ENCODE measurements at places on chromosomes 2 and 18. TPM values are rescaled to one million over a fixed set of nuclear protein-coding genes. Genes with fewer than 3 reads are reported as not detected.

DNA sequence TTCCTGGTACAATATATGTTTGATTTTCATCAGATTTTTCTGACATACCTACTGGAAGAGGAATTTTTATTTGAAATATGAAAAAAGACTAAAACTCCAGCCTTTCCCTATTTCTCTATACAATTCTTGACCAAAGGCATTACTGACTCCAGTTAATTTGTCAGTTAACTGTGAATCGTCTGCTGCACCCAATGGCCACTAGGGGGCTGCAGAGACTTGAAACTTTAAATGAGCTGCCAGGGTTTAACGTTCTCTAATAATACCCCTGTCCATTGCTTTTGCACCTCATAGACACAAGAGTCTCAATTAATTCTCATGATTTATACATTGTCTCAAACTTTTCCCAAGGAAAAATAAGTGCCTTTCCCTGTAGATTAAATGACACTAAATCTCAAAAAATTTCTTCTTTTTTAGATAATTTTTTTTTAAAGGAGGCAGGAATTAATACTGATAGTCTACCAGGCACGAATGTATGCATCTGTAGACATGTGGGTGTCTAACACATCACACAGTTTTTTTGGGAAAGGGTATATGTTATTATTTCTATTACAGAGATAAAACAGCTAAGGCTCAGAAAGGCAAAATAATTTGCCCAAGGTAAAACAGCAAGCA lies 1.8 kb upstream of the ALK start:
- peak; percentile 49 for DNase-seq

DNA sequence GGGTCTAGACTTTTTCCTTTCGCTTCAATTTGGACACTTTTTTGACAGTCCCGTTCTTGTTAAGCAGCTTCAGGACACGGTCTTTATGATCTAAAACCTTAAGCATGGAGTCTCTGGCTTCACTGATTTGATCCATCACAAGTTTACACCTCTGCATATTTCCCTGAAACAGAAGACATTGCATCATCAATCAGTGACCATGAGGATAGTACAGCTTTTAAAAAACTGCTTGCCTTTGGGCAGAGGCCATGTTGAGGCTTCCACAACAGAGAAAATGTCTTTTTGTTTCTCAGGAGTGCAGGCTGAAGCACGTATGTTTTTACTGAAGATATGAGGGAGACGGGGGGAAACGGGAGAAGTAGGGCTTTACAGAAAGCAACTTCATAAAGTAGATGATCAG lies 56.2 kb upstream of the AMMECR1L start:
- DNase-seq, result no peak

ELOA2 gene
- polyA plus RNA-seq, result 0.22 TPM

HOXD8 gene
- 42.4 TPM for polyA plus RNA-seq

GRCh38 chr2:11602563-11603204 lies 67.3 kb downstream of the NTSR2 start:
- DNase-seq, result no peak

DNA sequence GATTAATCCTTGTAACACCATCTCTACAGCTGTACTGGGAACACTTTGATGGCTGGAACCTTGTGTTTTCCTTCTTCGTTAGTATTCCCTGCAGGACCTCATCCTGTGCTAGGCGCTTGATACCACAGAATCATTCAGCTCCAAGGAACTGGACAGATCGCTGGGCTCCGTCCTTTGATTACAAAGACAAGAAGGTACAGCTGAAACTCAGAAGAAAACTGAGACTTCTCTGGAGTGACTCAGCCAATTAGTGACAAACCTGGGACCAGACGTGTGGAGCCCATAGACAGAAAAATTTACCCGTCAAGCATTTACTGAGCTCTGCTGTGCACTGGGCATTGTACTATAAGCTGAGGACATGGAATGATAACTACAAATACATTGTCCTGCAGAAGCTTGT lies 67.3 kb downstream of the NCKAP5 start:
- DNase-seq, result no peak

DNA sequence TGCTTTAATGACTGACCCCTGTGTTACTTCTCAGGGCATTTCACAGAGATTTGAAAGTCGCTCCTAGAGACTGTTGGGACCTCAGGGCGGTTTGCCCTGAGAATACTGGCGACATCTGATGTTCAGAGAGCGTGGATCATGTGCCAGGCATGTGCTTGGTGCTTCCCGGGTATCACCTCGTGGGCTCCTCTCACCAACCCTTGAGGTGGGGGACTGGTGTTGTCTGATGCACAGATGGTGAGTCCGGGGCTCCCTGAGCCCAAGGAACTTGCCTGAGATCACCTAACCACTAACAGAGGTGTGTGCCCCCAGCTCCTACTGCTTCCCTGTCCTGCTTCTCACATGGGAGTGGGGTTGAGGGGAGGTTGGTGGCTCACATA lies 16.2 kb downstream of the ATOH8 start:
- no peak for DNase-seq

GRCh38 chr2:196101325-196101991 lies 32.8 kb upstream of the DNAH7 start:
- no peak for DNase-seq

GRCh38 chr2:7031547-7032245 lies 114.5 kb downstream of the RNF144A start:
- no peak for DNase-seq

DNA sequence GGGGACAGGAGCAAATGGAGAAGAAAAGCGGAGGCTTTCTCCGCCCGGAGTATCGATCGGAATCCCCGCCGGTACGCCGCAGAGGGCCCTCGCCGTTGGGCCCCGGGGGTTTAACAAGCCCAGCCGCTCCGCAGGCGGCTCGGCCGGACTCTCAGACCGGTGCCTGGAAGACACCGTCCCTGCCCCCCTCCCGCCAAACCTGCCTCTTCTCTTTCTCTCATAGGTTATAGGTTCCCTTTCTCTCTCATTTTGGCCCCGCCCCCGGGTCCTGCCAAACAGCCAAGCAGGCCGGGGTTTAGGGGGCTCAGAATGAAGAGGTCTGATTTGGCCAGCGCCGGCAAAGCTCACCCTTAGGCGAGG lies 4.4 kb downstream of the ONECUT2 start:
- no peak for DNase-seq

DNA sequence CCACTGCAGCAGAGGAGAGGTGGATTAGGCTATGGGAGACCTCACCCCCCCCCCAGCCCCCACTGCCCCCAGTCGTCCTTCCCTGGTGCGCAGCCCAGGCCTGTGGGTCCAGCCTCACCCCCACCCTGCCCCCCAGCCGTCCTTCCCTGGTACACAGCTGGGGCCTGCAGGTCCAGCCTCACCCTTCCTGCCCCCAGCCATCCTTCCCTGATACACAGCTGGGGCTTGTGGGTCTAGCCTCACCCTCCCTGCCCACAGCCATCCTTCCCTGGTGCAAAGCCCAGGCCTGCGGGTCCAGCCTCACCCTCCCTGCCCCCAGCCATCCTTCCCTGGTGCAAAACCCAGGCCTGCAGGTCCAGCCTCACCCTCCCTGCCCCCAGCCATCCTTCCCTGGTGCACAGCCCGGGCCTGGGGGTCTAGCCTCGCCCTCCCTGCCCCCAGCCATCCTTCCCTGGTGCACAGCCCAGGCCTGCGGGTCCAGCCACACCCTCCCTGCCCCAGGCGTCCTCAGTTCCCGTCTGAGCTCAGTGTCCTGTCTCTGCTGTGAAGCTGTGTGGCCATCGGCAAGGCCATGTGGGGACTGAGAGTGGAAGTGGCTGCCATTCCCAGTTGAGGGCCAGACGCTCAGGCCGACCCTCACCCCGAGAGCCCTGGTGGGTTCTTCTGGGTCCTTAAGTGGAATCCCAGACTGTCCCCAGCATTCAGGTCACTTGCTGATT lies 86.8 kb upstream of the SNTG2 start:
- DNase-seq, result no peak

ZNF532 gene
- polyA plus RNA-seq, result 69.8 TPM

- no peak for DNase-seq
Measured at GRCh38 chr2:103605071-103605780, 843.4 kb downstream of the TMEM182 start.

DPYSL5 gene
- polyA plus RNA-seq, result 11.1 TPM

- DNase-seq, result no peak
Measured at GRCh38 chr2:127621981-127622431, 23.9 kb upstream of the GPR17 start.

DNA sequence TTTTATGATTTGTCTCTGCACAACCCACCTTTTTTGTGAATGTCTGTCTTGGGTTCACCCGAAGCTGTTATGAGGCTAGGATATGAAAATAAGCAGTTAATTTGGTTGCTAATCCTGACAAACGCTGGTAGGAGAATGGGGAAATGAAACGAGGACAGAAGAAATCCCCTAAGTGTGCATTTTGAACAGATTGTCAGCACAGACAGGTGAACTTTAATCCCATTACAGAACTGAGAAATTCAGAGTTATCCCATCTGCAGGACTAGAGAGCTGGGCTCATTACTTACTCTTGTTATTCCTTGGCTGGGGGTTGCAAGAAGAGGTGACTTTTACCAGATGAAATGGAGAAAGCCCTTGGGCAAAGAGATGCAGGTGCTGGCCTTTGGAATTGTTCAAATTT lies 123.3 kb upstream of the NYAP2 start:
- DNase-seq, result no peak

DNA sequence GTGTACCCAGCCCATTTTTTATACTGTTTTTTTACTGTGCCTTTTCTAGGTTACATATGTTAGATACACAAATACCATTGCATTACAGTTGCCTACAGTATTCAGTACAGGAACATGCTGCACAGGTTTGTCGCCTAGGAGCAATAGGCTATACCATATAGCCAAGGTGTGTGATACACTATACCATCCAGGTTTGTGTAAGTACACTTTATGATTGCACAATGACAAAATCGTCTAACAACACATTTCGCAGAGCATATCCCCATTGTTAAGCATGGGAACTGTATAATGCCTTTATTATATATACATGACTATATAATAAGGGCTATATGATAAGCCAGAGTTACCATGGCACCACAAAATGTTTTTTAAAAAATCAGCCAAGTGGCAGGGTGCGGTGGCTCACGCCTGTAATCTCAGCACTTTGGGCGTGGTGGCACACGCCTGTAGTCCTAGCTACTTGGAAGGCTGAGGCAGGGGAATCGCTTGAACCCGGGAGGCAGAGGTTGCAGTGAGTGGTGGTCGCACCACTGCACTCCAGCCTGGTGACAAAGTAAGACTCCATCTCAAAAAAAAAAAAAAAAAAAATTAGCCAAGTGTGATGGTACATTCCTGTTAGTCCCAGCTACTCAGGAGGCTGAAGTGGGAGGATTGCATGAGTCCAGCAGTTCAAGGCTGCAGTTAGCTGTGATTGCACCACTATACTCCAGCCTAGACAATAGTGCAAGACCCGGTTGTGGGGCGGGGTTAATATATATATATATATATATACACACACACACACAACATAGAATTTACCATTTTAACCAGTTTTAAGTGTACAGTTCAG lies 2.8 kb upstream of the CENPA start:
- DNase-seq, result no peak

GRCh38 chr18:48798334-48799245 lies 152.2 kb downstream of the SMAD7 start:
- no peak for DNase-seq

GRCh38 chr18:35153609-35154272 lies 87.1 kb upstream of the ZNF397 start:
- DNase-seq, result no peak

DNA sequence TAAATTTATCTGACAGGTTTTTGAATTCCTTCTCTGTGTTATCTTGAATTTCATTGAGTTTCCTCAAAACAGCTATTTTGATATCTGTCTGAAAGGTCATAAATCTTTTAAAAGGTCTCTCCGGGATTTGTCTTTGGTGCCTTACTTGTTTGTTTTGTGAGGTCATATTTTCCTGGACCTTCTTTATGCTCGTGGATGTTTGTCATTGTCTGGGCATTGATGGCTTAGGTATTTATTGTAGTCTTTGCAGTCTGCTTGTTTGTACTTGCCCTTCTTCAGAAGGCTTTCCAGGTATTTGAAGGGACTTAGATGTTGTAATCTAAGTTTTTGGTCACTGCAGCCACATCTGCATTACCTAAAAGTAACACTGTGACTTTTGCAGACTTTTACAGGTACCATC lies 355.2 kb downstream of the PARD3B start:
- DNase-seq, result no peak

GRCh38 chr2:28381225-28382180 lies 11.2 kb upstream of the FOSL2 start:
- no peak for DNase-seq

SLC16A14 gene
- 3.7 TPM for polyA plus RNA-seq

TRIB2 gene
- polyA plus RNA-seq, result 46.6 TPM

- DNase-seq, result no peak
Measured at GRCh38 chr2:204664708-204665121, 119.4 kb downstream of the PARD3B start.

GRCh38 chr2:122255924-122256323 lies 500.5 kb downstream of the TSN start:
- DNase-seq, result no peak

- DNase-seq, result no peak
Measured at GRCh38 chr2:98538280-98539041, 69.9 kb downstream of the COA5 start.

GRCh38 chr2:43223521-43224001 lies 2.8 kb downstream of the ZFP36L2 start:
- peak; percentile 66 for DNase-seq

DNA sequence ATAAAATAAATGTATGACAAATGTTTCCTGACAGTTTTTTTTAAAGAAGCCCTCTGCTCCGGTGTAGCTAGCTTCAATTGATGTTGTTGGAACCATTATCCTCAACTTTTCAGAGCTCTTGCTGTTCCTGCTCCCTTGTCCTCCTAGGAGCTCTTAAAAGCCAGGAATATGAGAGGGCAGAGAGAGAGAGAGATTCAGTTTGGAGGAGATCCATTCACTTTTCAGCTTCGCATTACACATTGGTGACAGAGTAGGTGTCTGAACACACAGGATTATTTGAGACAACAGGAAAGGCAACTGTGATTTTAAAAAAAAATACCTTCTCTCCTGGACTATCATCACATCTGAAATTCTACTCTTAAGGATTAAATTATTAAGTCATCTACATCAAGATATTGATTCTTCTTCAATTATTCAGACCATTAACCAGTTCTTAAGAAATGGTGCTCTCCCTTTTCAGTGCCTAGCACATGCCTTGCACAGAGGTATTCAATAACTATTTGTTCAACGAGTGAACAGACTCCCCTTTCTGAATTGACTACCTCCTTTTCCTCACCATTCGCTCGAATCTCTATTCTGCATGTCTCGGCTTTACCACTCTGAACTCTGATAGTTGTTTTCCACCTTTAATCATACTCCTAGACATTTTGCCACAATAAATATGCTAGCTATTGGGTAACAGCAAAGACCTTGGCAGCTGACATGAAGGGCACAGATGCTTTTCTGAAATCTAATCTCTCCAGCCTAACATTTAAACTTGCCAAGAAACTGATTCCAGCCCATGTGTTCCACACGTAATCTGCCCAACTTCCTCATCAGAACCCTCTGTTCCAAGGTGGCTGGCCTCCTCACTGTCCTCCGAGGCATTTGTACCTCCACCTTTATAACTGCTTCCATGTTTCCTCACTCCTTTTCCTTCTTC lies 28.6 kb upstream of the SLC35F5 start:
- peak; percentile 5 for DNase-seq

CCDC150 gene
- 7.3 TPM for polyA plus RNA-seq

DNA sequence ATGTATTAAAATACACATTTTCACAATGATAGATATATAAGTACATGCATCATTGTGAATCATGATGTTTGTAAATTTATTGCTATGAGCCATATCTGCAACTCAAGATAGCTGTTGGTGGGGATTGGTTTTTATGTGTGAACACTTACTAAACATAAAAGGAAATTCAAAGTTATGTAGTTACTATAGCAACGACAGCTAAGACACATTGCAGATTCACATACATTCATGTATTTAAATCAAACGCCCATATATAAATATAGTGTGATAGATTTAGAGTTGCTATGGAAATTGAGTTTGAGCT lies 65.6 kb downstream of the MAPRE2 start:
- DNase-seq, result no peak

MCEE gene
- 26.2 TPM for polyA plus RNA-seq

All from muscle of back (tissue), 13 donors.